ENCODE measurements at places on chromosomes 13 and 19. TPM values are rescaled to one million over a fixed set of nuclear protein-coding genes. Genes with fewer than 3 reads are reported as not detected.

Gene GPR4
- total RNA-seq = 1.2 TPM

Gene CD22
- total RNA-seq = 7.8 TPM

Gene TMEM150B
- 3.1 TPM for total RNA-seq

Gene OR7D2
- total RNA-seq = not detected

Gene KLF1
- not detected for total RNA-seq

Gene ZNF682
- 4.6 TPM for total RNA-seq

Gene LILRB5
- total RNA-seq = 4.8 TPM

Gene ZNF541
- total RNA-seq = 1.4 TPM

Gene ZNF844
- 11.8 TPM for total RNA-seq

Gene ZNF709
- 3.0 TPM for total RNA-seq

Gene ABCC4
- 4.5 TPM for total RNA-seq

Gene ACP7
- total RNA-seq = not detected

Gene SPRYD7
- 3.0 TPM for total RNA-seq

Gene CYP2F1
- total RNA-seq = not detected

Gene TMC4
- 38.0 TPM for total RNA-seq

DNA sequence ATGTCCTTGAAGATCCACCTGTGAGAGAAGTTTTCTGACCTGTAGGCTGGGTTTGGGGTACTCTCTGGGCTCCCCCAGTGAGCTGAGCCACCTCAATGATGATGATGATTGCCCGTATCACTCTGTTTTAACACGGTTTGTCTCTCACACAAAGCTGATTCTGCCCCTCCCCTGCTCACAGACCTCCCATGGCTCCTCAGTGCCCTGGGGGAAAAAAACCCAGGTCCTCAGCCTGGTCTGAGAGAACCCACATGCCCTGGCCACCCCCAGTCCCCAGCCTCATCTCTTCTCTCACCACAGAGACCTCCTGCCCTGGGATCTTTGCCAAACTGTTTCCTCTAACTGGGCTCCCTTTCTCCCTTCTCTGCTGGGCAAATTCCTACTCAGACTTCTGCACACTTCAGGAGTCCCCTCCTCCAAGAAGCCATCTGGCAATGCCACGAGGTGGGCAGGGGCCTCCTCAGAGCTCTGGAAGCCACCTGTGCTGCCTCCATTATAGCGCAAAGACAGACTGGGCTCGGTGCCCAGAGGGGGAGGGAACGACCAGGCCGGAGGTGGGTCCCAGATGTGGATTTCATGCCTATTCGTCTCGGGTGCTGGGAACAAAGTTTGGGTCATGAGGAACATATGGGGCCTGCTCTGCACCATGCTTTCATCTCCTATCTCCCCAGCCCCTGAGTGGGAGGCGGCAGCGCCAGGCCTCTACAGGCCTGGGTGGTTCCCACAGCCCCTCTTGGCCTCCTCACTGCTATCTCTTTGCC is 8.5 kb upstream of the CA11 start:
- DNase-seq = no peak

DNA sequence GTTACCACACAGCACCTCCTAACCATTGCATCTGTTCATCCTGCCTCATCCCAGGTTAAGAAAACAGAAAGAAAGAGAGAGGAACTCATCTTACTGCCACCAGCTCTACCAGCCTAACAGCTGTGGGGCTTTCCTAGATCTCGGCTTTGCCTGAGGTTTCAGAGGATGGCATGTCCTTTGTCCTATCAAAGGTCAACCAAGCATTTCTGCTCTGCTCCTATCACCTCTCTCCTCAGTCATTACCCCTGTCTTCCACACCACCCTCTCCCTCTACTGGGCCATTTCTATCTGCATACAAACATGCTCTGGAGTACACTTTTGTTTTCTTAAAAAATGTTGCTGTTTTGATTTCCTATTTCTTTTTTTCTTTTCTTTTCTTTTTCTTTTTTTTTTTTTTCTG is 393.3 kb downstream of the IRS2 start:
- DNase-seq = no peak

DNA sequence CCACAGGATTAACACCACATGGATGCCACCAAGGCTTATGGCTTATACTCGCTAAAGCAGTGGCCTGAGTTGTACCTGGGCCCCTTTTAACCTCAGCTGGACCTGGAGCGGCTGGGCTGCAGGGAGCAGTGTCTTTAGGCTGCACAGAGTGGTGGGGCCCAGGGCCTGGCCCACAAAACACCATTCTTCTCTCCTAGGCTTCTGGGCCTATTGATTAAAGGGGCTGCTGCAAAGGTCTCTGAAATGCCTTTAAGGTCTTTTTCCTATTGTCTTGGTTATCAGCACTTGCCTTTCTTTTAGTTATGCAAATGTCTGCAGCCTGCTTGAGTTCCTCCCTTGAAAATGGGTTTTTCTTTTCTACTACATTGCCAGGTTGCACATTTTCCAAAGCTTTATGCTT is 973.9 kb upstream of the PRR20A start:
- DNase-seq = no peak

- DNase-seq = no peak
These were observed 81.7 kb upstream of the ARHGEF7 start for GRCh38 chr13:111033172-111034130.

DNA sequence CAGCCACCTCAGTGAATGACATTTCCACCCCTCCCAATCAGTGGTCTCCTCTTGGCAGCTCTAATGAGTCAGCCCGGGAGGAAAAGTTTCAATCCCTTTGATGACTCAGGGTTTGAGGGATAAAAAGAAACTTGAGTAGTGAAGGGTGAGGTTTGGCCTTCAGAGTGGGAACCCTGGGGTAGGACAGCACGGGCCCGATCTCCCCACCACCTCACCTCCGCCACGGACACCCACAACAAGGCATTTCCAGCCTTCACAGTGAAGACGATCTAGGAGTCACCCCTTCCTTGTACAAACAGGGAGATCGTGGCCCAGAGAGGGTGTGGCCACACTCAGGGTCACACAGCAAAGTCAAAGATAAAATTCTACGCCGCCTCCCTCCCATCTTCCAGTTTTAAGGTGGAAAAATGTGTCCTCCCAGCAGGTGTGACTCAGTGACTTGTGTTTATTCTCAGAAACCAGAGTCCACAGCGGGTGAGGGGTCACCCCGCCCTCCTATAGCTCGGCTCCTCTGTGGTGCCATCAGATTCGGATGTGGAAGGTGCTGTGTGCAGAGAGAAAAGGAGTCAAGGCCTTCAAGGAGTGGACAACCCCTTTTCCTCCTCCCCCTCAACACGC is 12.3 kb downstream of the CIB3 start:
- DNase-seq = no peak

- peak; percentile 65 for DNase-seq
These were observed 8.9 kb upstream of the RSPH6A start for GRCh38 chr19:45824041-45824471.

- no peak for DNase-seq
These were observed 4.7 kb downstream of the HNRNPA1L2 start for GRCh38 chr13:52646967-52647366.

DNA sequence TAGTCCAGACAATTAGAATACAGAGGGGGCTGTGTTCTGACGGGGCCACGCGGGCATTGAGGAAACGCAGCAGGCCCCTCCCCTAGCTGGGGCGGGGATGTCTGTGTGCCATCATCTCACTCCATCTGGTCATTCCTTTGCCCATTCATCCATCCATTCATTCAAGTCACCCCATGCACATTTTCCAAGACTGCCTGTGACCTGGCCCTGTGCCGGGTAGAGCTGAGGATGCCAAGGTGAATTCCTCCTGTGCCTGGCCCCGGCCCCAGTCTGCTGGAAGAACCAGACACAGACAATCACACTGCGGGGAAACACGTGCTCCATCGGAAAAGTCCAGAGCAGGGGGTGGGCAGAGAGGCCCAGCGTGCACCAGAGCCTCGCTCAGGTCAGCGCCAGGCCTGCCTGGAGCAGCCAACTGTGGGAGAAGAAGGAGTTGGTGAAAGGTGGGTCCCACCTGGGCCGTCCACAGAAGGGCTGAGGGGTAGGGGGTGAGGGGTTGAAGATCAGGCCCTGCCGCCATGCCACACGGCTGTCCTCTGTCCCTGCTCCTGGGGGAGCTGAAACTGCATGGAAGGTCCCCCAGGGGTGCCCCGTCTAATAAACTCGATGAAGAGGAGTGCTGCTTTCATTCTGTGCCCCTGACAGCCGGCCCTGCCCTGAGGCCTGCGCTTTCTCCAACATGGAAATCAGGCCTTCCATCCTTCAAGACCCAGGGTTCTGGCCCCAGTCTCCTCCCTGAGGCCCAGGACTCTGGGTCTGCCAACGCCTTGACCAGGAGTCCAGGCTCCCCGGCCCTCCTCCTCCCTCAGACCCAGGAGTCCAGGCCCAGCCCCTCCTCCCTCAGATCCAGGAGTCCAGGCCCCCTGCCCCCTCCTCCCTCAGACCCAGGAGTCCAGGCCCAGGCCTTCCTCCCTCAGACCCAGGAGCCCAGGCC is 1.6 kb upstream of the CACNG6 start:
- no peak for DNase-seq

- DNase-seq = peak; percentile 79
These were observed 5.4 kb upstream of the ZNF98 start for GRCh38 chr19:22427547-22427946.

- DNase-seq = no peak
These were observed 55.4 kb downstream of the KCTD12 start for GRCh38 chr13:76830805-76831204.

GRCh38 chr19:575527-576506 is 3.4 kb downstream of the BSG start:
- no peak for DNase-seq

DNA sequence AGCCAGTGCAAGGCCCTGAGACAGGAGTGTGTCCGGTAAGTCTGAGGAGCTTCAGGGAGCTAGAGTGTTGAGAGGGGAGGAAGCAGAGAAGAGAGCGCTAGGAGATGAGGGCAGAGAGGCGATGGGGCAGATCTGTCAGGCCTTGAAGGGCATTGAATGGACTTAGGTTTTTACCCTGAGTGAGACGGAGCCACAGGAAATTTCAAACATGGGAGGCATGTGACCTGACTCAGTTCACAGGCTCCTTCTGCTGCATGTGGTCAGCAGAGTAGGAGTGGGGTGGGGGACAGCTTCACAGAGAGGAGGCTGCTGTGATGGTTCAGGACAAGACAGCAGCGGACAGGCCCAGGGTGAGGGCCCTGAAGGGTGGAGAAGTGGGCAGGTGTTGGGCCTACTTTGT is 2.5 kb upstream of the FAM98C start:
- DNase-seq = no peak

GRCh38 chr19:2552859-2553258 is 76.9 kb downstream of the GADD45B start:
- no peak for DNase-seq

- DNase-seq = no peak
These were observed 31.1 kb downstream of the TRPM4 start for GRCh38 chr19:49188626-49189200.

GRCh38 chr19:50531171-50531612 is 17.5 kb upstream of the ASPDH start:
- no peak for DNase-seq

DNA sequence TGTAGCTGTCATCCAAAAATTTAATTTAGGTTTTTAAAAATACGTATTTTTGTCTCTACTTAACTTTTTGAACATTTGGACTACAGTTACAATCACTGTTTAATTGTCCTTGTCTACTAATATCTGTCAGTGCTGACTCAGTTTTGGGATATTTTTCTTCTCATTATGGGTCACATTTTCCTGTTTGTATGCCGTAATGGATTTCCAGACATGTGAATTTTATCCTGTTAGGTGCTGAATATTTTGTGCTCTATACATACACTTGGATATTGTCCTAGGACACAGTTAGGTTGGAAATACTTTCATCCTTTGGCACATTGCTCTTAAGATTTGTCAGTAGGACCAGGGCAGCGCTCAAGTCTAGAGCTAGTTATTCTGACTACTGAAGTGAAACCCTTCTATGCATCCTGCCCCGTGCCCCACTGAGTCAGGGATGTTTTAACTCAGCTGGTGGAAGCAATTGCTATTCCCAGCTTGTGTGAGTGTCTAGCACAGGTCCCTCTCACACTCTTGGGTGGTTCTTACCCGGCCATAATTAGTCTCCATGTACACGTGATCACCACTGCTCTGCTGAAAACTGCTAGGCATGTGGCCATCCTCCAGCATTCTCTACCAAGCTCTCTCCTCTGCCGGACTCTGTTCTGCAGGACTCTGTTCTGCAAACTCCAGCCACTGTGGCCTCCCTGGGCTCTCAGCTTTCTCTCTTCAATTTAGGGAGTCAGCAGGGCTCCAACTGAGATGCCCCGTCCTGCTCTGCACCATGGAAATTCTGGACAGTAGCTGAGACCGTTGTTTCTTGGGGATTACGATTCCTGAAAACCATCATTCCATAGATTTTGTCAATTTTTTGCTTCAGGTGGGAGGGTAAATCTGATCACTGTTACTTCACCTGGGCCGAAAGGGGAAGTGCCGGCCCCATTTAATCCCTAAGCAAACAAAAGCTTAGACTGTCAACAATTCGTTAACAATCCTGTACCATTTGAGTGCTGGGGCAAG is 11.1 kb downstream of the PROZ start:
- DNase-seq = no peak

GRCh38 chr19:17306285-17306714 is 628 bp downstream of the MRPL34 start:
- no peak for DNase-seq

- no peak for DNase-seq
These were observed 2806.7 kb downstream of the PCDH9 start for GRCh38 chr13:64423467-64423866.

- DNase-seq = no peak
These were observed 3.9 kb downstream of the GPR108 start for GRCh38 chr19:6733338-6734095.

- no peak for DNase-seq
These were observed 9.9 kb upstream of the KLHL26 start for GRCh38 chr19:18626906-18627305.

DNA sequence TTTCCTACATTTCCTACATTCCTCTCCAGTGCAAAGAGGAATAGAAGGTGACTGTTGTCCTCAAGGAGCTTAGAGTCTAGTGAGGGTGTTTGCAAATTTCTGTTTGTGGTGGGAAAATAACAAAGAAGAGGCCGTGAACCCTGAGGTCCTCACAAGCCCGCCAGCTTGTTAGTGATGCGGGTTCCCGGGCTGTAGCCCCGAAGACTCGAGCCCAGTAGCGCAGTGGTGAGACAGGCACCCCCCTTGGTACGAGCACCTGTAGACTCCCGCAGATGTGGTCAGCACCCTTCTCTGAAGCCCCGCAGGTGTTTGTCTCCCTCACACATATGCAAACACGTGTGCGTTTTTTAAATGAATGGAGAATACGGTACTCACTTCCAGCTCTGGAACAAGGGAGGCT is 26.5 kb upstream of the SPACA7 start:
- DNase-seq = no peak

DNA sequence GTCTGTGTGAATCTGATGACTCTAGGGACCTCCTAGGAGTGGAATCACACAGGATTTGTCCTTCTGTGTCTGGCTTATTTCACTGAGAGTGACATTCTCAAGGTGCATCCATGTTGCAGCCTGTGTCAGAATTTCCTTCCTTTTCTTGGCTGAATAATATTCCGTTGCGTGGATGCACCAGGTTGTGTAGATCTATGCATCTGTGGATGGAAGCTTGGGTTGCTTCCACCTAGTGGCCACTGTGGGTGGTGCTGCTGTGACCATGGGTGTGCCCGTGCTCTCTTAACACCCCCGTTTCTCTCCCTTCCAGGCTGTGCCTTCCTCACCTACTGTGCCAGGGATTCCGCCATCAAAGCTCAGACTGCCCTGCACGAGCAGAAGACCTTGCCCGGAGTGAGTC is 26.2 kb downstream of the CELF5 start:
- no peak for DNase-seq

GRCh38 chr13:74132776-74133656 is 1.2 kb downstream of the KLF12 start:
- DNase-seq = no peak

GRCh38 chr13:47409778-47410177 is 512.9 kb upstream of the HTR2A start:
- DNase-seq = no peak

Measured in breast epithelium (tissue), 4 donors.